ENCODE measurements at places on chromosomes 2 and 18.
A peak's percentile ranks its signal among the peaks of the same experiment; 100 is the strongest.

DNA sequence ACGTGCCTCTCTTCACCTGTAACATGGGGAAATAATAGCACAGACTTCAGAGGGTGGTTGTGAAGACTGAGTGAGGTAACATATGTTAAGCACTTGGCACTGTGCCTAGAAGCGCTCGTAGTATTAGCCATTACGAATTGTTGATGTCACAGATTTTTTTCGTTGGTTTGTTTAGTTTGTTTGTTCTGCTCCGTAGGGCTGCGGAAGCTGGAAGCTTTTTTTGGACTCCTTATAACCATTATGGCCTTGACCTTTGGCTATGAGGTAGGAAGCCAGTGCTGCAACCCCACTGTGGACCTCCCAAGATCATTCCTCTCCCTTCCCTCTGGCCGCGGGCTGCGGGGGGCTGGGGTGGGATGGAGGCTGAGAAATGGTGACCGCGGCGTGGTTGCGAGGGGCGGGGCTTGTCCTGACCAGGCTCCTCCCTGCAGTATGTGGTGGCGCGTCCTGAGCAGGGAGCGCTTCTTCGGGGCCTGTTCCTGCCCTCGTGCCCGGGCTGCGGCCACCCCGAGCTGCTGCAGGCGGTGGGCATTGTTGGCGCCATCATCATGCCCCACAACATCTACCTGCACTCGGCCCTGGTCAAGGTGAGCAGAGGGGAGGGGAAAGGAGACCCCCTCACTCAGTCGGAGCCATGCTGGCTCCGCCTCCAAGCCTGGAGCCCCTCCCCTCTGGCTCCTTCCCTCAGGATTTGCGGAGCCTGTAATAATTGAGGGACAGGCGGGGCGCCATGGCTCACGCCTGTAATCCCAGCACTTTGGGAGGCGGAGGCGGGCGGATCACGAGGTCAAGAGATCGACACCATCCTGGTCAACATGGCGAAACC lies 5.5 kb downstream of the SLC11A1 start:
- DNase-seq: no peak

DNA sequence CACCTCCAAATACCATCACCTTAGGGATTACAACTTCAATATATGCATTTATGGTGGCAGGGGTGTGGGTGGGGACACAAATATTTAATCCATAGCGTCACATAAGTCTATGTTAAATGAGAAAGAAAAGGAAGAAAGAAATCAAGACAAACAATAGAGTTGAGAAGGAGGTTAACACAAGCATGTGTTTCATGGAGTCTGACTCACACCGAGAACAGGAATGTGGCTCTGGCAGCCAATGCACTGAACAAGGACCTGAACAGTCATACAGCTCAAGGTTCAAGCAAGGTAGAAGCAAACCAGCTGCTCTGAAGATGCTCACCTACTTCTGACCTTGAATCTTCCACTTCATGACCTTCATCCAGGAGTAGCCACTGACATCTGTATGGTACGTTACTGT lies 36.2 kb upstream of the LPIN1 start:
- DNase-seq: no peak

DNA sequence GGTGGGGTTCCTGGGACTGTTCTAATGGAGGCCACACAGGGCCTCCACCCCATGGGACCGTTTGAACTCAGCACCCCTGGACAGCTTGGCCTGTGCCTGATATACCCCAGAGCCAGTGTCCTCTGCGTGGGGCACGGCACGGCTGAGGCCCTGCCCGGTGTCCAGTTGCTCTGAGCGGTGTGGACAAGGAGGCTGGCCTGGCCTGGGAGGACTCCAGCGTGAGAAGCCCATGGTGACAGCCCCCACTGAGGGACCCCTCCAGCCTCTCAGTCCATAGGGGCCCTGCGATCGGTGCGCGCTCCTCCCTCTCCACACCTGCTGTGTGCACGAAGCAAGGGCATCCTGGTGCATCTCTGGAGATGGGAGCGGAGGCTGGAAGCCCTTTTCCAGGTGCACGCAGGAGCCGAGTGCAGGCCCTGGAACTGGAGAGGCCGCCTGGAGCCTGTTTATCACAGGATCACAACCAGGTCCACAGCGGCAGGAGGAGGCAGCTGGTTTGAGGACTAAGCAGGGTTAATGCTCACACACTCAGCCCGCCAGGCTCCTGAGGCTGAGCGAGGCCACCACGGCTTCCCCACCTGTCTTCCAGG lies 120.2 kb downstream of the PTGR3 start:
- DNase-seq: no peak

- peak; percentile 93 for DNase-seq
These were observed 35.4 kb downstream of the MYL12B start for GRCh38 chr18:3297025-3297984.

- DNase-seq: no peak
These were observed 113.3 kb downstream of the GALNT1 start for GRCh38 chr18:35694808-35695207.

- no peak for DNase-seq
These were observed 233.7 kb upstream of the CWC22 start for GRCh38 chr2:180240774-180241173.

GRCh38 chr18:12911025-12911928 lies 27.2 kb upstream of the PTPN2 start:
- DNase-seq: no peak

DNA sequence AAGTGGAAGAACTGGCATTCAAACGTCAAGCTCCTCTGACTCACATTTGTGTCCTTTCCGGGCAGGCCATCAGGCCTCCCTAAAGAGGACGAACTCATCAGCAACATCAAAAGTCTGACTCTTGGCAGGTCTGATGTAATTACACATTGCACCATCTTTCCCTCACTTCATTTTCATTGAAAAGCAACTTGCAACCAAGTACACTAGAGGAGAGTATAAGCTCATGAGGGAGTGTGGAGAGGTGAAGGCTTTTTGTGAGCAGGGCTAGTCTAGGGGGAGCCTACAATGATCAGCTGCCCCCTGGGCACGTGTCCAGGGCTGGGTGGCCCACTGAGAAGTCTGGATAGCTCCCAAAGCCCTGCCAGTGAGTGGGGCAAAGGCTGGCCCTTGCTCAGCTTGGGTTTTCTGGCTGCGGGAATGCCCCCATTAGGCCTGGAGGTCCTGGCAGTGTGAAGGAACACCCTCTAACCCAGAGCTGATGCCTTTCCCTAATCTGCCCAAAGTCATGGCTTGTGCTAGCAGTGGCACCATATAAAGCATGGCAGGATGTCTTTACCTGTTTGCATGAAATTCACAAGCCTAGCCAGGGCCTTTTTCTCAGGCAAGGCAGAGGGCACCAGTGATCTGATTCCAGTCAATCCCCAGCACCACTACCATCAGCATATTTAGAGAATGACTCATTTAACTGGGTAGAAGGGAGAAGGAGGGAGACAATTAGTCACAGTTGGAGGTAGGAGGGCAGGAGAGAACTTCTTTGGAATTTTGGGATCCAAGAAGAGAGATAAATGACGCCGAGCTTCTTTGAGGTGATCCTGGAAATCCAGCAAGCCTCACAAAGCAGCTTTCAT lies 8.5 kb upstream of the DAW1 start:
- DNase-seq: no peak

DNA sequence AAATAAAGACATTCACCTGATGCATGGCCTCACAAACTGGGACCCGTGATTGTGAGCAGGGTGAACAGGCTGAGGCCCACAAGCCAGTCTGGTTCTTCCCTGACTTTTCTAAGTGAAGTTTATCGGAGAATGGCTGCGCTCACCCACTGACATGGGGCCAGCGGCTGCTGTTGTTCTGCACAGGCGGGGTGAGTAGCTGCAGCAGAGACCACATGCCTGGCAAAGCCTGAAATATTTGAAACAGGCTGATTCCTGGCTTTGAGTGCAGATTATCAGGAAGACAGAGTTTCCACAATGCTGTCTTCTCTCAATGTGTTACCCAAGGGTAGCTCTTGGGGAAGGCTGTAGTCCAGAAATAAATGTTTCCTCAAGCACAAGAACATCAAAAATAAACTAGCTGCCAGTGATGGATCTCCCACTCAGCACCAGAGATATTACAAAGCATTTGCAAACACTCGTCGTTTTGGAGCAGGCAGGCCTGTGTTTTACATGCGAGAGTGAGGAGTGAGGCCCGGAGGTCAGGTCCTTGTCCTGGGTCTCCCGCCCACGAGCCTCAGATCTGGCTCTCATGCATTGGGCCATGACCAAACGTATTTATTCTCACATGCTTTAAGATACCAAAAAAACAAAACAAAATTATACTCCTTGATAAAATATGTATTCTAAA lies 647.1 kb downstream of the GALR1 start:
- no peak for DNase-seq

GRCh38 chr2:239693330-239693729 lies 292.5 kb upstream of the HDAC4 start:
- no peak for DNase-seq

DNA sequence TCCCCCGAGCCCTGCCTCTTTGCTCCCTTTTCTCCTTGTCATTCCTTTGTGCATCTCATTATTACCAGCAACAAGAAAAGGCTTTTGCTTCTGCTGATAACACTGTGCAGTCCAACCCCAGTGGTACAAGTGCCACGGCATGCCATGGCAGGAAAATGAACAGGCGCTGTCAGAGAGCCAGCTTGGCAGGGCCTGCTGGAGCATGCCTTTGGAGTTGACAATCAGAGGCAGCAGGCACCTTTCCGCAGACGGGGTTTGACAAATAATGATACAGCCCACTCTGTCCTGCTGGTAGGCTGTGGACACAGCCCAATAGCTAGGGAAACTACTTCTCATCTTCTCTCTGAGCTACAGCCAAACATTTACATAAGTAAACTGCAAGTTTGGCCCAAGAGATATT lies 243.9 kb upstream of the LRRTM1 start:
- no peak for DNase-seq

- DNase-seq: no peak
These were observed 13.1 kb downstream of the TGIF1 start for GRCh38 chr18:3463051-3463450.

GRCh38 chr2:10400978-10401951 lies 46.9 kb downstream of the ODC1 start:
- no peak for DNase-seq

- DNase-seq: no peak
These were observed 528.8 kb downstream of the CMPK2 start for GRCh38 chr2:6336752-6337471.

- DNase-seq: no peak
These were observed 37.2 kb downstream of the AQP12A start for GRCh38 chr2:240728827-240729226.

DNA sequence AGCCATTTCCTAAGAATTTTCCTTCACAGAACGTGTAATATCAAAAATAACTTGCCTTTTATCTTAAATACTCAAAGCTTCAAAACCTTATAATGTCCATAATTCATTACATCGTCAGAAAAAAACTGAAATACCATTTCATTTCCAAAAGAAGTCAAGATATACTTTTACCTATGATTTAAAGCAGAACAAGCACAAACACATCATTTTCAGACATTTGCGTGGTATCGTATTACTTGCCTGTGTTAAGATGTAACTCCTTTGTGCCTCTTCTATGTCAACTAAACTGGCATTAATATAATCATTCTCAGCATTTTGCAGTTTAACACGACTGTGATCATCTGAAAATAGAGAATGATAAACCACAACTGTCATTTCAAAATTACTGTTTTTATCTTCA lies 47.5 kb downstream of the PTPN2 start:
- no peak for DNase-seq

DNA sequence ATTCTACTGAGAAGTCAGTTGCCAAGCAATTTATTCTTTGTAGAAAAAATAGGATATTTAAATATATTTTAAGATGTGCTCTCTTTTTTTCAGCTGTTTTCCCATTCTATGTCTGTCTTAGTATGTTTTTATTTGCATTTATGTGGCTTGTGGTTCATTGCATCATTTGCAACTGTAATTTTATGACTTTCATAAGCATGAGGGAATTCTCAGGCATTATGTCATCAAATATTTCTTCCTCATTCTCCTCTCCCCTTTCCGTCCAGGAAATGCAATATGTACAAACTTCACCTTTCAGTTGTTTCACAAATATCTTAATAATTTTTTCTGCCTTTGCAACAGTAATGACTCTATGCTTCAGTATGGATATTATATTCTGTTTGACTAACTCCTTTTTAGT lies 560.2 kb upstream of the LRATD1 start:
- no peak for DNase-seq

DNA sequence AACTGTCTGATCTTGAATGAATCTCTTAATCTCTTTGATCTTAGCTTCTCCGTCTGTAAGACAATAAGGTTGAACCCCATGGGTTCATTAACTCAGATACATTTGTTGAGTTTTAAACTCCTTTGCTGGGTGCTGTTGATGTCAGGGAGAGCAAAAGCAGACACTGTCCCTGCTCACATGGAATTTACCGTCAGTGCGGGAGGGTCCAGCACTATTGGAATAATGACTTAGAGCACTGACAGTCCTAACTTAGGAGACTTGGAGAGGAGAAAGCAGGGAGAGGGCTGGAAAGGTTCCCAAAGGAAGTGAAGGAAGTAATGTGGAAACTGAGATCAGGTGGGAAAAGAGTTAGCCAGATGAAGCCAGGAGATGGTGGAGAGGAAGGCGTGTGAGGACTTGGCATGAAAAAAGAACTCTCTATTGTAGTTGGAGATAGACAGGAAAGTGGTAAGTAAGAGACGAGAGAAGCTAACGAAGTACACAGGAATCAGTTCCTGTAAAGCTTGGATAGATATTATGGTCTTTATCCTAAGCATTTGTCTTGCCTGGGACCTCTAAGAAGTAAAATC lies 141.4 kb upstream of the SERTAD2 start:
- DNase-seq: no peak

GRCh38 chr2:231152800-231153557 lies 28.1 kb upstream of the HTR2B start:
- DNase-seq: no peak

GRCh38 chr18:36757081-36757480 lies 71.7 kb downstream of the TPGS2 start:
- no peak for DNase-seq

- no peak for DNase-seq
These were observed 13.0 kb upstream of the APCDD1 start for GRCh38 chr18:10441472-10441871.

DNA sequence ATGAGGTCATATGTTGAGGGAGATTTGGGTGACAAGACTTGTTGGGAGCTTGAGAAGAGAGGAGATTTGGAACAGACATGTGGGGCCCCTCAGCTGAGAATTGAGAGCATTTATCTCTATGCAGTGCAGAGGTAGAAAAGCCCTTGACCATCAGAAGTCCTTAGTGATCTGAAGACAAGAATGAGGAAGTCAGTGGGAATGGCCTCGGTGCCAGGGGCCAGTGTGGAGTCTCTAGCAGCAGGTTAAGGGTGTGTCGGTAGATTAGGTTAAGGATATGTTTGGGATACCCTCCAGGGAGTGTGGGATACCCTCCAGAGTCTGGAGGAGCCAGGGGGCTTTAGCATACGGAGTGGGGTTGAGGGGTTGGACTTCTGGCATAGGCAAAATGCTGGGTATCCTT lies 41.6 kb downstream of the FBXO48 start:
- DNase-seq: no peak

DNA sequence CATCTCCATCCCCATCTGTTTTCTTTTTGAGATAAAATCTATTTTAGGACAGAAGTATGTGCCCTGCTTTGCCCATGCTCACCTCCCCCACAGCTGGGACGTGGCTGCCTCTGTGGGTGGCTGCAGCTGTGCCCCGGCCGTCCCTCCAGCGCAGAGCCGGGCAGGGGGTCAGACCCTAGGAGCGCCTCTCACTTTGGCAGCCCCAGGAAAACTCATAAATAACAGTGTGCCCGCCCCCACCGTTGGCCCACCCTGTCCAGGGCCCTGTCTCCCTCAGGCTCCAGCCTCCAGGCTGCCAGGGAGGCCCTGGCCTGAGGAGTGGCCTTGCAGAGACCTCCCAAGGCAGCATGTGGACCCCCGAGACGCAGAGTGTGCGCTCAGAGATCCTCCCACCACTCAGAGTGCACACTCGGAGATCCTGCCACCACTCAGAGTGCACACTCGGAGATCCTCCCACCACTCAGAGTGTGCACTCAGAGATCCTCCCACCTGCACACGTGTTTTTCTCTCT lies 178.1 kb downstream of the TWIST2 start:
- no peak for DNase-seq

- no peak for DNase-seq
These were observed 114.3 kb downstream of the MGAT5 start for GRCh38 chr2:134368009-134368817.
